ENCODE measurements at places on chromosomes 3 and 15. TPM values are rescaled to one million over a fixed set of nuclear protein-coding genes. Genes with fewer than 3 reads are reported as not detected.

- H3K27me3 ChIP-seq = peaks cover 20% of the 10 kb centered on the region
- no peak for DNase-seq
- H3K4me1 ChIP-seq = no peaks in the 10 kb centered on the region
These were observed 15.6 kb upstream of the CTXND1 start for GRCh38 chr15:80267658-80268057.

DNA sequence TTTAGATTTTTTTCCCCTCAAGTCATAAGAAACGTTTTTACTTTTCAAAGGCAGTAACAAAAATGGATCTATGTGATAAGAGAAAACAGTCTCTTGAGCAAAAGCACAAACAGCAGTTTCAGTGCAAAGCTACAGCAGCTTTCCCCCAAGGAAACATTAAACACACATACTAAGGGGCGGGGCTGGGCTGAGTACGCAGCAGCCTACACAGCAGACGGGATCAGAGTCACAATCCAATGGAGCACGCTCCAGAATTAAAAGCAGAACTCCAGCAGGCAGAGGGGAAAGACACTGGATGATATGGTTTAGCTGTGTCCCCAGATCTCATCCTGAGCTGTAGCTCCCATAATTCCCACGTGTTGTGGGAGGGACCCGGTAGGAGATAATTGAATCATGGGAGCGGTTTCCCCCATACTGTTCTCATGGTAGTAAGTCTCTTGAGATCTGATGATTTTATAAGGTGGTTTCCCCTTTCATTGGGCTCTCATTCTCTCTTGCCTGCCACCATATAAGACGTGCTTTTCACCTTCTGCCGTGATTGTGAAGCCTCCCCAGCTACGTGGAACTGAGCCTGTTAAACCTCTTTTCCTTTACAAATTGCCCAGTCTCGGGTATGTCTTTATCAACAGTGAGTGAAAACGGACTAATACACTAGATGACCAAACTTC lies 116.2 kb upstream of the SLCO3A1 start:
- H3K27me3 ChIP-seq = peaks cover 38% of the 10 kb centered on the region
- no peak for DNase-seq
- no peak overlapping the region for H3K4me3 ChIP-seq
- no peak overlapping the region for H3K27ac ChIP-seq

- no peak for DNase-seq
- H3K27me3 ChIP-seq = no peaks in the 10 kb centered on the region
- no peaks in the 10 kb centered on the region for H3K4me1 ChIP-seq
- H3K27ac ChIP-seq = no peak overlapping the region
These were observed 16.2 kb upstream of the BAHD1 start for GRCh38 chr15:40424483-40425115.

GRCh38 chr3:94307588-94307987 lies 244.7 kb downstream of the NSUN3 start:
- no peaks in the 10 kb centered on the region for H3K27me3 ChIP-seq
- DNase-seq = no peak
- H3K27ac ChIP-seq = no peak overlapping the region
- H3K36me3 ChIP-seq = no peaks in the 10 kb centered on the region

TRIM69 gene
- 33.9 TPM for total RNA-seq

DNA sequence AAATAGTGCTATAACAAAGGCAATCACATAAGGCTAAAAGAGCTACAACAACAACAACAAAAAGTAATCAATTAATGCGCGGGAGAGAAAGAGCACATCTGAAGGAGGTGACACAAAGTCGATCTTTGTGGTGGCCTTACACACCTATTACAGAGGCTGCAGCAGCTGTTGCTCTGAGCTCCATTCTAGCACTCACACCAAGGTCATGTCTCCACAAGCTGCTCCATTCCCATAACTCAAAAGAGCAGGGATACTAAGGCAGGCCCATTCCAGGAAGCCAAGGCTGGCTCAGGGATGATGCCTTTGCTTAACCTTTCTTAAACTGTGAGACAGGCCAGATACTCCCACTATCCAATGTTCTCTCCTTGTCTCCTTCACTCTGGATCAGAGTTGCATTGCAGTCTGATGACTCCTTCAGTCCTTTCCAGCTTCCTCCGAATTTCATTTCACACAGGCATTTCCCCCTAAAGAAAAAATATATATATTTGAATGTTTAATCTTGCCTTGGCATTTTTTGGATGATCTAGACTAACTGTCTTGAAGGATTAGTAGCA lies 52.7 kb downstream of the SNTN start:
- DNase-seq = no peak
- H3K27ac ChIP-seq = no peak overlapping the region
- no peaks in the 10 kb centered on the region for H3K4me1 ChIP-seq
- H3K4me3 ChIP-seq = no peak overlapping the region
- H3K27me3 ChIP-seq = no peaks in the 10 kb centered on the region

DNA sequence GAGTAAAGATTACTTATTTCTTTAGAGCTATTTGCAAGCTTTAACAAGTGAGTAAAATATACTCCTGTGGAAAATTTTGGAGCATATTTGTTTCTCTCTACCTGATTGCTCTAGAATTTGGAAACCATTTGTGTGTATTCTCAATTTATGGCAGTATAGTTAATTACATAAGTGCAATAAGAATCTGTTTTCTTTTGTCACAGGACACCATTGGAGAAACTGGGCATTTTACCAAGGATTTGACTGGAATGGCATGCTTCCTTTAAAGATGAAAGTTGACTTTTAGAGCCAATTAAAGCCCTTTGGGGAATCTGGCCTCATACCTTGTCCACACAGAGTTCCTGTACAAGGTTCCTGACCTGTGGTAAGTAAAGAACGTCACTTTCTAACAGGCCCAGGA lies 38.4 kb downstream of the PAQR5 start:
- no peak overlapping the region for H3K4me3 ChIP-seq
- H3K4me1 ChIP-seq = no peaks in the 10 kb centered on the region
- no peaks in the 10 kb centered on the region for H3K36me3 ChIP-seq
- no peak for DNase-seq
